ENCODE measurements at places on chromosomes 11 and 22.

DNA sequence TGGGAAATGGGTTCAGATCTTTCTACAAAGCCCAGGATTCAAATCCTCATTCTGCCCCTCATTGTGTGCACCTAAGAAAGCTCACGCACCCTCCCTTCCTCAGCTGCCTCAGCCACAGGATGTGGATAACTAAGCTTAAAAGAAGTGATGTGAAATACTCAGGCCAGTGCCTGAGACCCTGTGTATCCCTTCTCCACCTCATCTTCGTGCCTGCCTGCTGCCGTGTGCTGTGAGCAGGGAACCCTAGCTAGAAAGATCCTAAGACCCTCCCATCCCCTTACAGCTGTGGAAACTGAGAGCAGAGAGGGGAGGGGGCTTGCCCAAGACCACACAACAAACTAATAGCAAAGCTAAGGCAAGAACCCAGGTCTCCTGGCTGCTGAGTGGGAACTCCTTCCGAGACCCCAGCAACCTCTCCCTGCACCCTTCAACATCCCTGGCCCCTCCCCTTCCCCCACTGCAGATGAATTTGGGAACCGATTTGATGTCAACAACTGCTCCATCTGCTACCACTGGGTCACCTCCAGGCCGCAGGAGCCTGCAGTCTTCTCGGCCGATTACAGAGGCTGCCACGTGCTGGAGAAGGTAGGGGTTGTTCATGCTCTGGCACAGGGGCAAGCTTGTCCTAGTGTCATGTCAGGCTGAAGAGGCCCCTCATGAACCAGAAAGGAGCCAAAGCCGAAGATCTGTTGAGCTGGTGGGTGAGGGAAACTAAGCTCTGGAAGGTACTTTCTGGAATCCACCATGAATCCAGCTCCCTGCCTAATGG, 1.5 kb downstream of the ZP1 start:
- no peak for DNase-seq

GRCh38 chr22:36239150-36239400, 252 bp downstream of the APOL2 start:
- DNase-seq: no peak

DNA sequence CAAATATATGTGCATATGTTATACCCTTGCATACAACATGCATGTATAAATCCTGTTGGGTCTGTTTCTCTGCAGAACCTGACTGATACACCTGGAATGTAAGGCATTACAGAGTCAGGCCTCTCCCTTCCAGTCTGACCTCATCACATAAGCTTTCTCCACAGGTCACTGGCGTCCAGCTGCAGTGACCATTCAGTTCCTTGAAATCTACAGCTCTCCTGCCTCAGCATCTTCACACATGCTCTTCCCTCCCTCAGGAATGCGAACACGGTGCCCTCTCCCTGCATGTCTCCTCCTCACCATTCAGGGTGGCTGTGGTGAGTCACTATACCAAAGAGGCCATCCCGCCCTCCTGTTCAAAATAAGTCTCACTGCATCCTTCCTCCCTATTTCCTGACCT, 657.8 kb upstream of the B3GAT1 start:
- no peak for DNase-seq

DNA sequence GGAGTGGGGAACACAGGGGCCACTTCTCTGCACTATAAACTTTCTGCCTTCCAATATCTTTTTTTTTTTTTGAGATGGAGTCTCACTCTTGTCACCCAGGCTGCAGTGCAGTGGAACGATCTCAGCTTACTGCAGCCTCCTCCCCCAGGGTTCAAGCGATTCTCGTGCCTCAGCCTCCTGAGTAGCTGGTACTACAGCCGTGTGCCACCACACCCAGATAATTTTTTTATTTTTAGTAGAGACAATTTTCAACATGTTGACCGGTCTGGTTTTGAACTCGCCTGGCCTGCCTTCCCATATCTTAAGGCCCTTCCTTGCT, 1.7 kb downstream of the SLC3A2 start:
- DNase-seq: no peak

Measured in heart left ventricle (tissue), 16 donors.